ENCODE measurements at places on chromosomes 3 and 15. TPM values are rescaled to one million over a fixed set of nuclear protein-coding genes. Genes with fewer than 3 reads are reported as not detected.

DNA sequence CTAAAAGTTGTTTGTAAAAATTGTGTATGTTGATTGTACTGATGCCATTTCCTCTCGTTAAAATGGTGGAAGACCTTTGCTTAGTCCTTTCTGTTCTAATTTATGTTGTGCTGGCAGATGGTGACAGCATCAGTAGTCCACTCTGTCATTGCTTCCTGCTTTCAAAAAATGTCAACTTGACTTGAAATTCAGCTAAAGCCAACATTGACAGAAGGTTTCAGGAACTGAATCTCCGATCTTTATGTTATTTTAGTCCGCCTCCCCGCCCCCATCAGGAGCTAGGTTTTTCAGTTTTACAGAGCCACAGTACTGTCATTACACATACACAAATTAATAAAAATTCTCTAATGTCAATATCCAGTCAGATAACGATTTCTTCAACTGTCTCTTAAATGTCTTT lies 1.5 kb downstream of the CEP63 start:
- peaks cover 29% of the 10 kb centered on the region for H3K36me3 ChIP-seq
- no peak for DNase-seq
- H3K27me3 ChIP-seq, result peaks cover 6% of the 10 kb centered on the region

GRCh38 chr3:130834476-130834875 lies 59.4 kb upstream of the ATP2C1 start:
- peaks cover 7% of the 10 kb centered on the region for H3K27me3 ChIP-seq
- H3K27ac ChIP-seq, result no peak overlapping the region
- H3K4me1 ChIP-seq, result no peaks in the 10 kb centered on the region
- H3K4me3 ChIP-seq, result no peak overlapping the region
- H3K36me3 ChIP-seq, result no peaks in the 10 kb centered on the region

DNA sequence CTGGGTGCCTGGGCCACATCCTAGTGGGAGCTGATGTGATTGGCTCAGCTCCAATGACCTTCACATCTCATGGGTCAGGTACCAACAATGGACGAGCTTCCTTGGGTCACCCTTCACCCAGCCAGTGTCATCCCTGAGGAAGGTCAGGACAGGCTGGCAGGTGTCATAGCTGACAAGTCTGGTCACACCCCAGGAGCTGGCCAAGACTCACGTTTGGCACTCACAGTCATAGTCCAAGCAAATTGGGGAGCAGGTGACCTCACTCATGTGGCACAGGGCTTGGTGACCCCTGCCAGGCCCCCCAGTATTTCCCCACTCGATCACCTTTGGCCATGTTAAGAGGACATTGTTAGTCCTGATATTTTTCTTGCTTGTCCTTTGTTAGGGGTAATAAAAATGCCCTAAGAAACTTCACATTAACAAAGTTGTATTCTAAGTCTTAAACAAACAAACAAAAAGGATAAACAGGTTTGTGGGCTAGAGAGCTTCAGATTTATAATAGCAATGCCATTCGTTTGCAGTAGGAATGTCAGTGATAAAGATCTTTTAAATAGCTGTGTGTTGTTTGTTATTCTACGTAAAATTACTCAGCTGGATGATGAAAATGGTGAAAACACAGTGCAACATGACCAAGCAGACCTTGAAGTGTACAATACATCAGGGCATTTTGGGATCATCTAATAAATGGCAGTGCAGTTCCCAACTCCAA lies 79.5 kb upstream of the POMGNT2 start:
- peaks cover 32% of the 10 kb centered on the region for H3K36me3 ChIP-seq
- peaks cover 6% of the 10 kb centered on the region for H3K27me3 ChIP-seq
- DNase-seq, result peak; percentile 90
- H3K4me3 ChIP-seq, result no peak overlapping the region
- peaks cover 78% of the 10 kb centered on the region for H3K4me1 ChIP-seq

FBXW12 gene
- not detected for total RNA-seq

ALDH1L1 gene
- not detected for total RNA-seq

DNA sequence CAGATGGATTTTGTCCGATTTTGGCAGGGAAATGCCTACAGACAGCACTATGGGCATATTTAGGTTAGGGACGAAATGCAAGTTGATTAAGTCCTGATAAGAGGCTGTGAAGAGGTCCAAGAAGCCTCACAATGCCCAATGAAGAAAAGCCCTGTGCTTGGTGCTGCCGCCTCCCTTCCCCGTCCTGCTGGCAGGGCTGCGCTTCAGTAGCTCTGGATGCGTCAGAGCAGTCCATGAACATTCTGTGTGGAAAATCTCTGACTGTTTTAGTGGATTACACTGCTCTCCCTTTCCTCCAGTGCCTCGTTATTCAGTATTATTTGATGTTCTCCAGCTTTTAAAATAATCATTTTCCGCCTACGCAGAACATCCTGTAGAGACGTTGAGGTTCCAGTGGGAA lies 39.6 kb downstream of the MLH1 start:
- H3K27ac ChIP-seq, result no peak overlapping the region
- no peak overlapping the region for H3K4me3 ChIP-seq
- peaks cover 29% of the 10 kb centered on the region for H3K4me1 ChIP-seq
- H3K36me3 ChIP-seq, result peaks cover 46% of the 10 kb centered on the region

Data from HFFc6 (cell line).